ENCODE measurements at places on chromosomes 1 and 21.

- no peak for DNase-seq
These were observed 18.8 kb downstream of the SLC41A1 start for GRCh38 chr1:205794011-205794730.

GRCh38 chr1:197619008-197619640 is 156.2 kb downstream of the DENND1B start:
- DNase-seq: peak; percentile 64

DNA sequence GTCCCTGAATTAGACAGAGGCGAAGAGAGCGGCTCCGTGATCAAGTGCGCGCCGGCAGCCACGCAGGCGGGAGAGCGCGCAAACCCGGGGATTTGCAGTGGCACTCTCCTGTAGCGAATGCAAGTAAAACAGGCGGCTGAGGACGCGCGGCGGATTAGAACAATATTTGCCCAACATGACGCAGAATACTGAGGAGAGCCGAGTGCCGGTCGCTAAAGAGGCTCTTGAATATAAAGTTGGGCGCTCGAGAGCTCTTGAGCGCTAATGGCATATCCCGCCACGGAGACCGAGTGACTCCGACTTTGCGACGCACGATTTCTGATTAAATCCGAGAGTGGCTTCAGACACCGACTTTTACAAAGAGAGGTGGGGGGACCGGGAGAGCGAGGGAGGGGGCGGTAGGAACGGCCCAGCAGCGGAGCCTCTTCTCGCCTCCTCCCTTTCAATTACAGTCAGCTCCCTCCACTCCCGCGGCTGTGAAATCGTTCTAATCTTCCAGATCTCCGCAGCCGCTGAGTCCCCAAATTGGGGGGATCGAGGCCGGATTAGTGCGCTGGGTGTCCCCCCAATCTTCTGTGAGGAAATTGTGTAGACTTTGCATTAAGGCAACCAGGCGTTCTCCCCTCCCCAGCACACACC is 2.3 kb downstream of the PAX7 start:
- DNase-seq: peak; percentile 38

- DNase-seq: peak; percentile 66
These were observed 12.0 kb upstream of the ADORA3 start for GRCh38 chr1:111515291-111516004.

GRCh38 chr1:33257207-33257771 is 997 bp downstream of the ZNF362 start:
- DNase-seq: no peak

DNA sequence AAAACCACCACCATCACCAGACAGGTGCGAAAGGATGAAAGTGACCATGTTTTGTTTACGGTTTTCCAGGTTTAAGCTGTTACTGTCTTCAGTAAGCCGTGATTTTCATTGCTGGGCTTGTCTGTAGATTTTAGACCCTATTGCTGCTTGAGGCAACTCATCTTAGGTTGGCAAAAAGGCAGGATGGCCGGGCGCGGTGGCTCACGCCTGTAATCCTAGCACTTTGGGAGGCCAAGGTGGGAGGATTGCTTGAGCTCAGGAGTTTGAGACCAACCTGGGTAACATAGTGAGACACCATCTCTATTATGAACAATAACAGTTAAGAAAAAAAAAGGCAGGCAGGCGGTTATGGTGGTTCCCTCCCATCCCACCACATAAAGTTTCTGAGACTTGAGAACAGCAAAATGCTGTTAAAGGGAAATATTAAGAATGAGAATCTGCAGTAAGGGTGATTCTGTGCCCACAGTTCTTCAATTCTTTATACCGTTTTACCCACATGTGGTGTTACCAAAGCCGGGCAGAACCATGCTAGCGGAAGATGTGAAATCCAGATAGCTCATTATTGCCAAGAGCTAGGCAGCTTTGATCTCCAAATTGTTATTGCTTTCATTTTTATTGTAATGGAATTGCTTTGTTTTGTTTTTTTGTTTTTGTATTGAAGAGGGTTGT is 34.5 kb upstream of the TDRD10 start:
- DNase-seq: no peak

GRCh38 chr1:13499422-13499821 is 14.4 kb downstream of the LRRC38 start:
- no peak for DNase-seq

GRCh38 chr21:27779606-27780005 is 812.7 kb upstream of the ADAMTS5 start:
- DNase-seq: no peak

DNA sequence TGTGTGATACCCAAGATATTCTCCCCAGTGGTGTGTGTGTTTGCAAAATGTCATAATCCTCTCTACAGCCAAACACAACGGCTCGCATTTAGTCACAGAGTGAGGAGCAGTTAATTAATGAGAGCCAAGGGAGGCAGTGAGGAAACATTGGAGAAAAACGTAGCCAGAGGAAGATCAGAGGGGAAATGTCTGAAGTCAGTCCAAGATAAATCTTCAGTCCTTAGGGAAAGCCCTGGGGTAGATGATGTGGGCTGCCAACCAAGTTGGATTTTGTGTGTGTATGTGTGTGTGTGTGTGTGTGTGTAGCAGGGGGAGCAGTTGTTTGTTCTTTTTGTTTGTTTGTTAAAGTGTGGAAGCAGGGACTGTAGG is 201.0 kb upstream of the PTBP2 start:
- no peak for DNase-seq

- peak; percentile 46 for DNase-seq
These were observed 666.2 kb downstream of the ADGRL2 start for GRCh38 chr1:82466891-82467290.

GRCh38 chr1:151831605-151832004 is at the start of gene RORC:
Gene RORC, minus strand, starts transcription at chr1:151831802. Its CDS starts 38 bp downstream, at chr1:151831764.
- DNase-seq: no peak

- no peak for DNase-seq
These were observed 841.8 kb downstream of the USP25 start for GRCh38 chr21:16571594-16571993.

- DNase-seq: no peak
These were observed 149.6 kb upstream of the C1orf87 start for GRCh38 chr1:60223158-60223557.

All from hematopoietic multipotent progenitor cell treated with erythropoietin and hydrocortisone succinate and interleukin-3 and kit ligand, for 4 days (in vitro differentiated cells).